ENCODE measurements at places on chromosomes 1 and 21.

DNA sequence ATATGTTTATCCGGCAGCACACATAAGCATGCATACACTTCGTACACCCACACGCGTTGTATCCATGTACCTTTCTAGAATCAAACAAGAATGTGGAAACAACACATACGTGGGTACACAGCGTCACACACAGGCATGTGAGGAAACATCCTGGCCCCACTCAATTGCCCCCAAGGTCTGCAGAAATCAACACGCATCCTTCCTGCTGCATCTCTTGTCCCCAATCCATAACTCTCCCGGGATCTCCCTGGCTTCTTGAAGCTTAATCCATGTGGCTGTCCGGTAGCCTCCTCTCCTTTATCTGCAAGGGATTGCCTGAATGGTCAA is 5.5 kb upstream of the TBX15 start:
- H3K36me3 ChIP-seq, result no peaks in the 10 kb centered on the region
- peaks cover 100% of the 10 kb centered on the region for H3K27me3 ChIP-seq

GRCh38 chr1:246280551-246280950 is 226.5 kb downstream of the SMYD3 start:
- DNase-seq, result no peak
- no peak overlapping the region for H3K27ac ChIP-seq
- H3K4me3 ChIP-seq, result no peak overlapping the region
- H3K4me1 ChIP-seq, result no peaks in the 10 kb centered on the region

DNA sequence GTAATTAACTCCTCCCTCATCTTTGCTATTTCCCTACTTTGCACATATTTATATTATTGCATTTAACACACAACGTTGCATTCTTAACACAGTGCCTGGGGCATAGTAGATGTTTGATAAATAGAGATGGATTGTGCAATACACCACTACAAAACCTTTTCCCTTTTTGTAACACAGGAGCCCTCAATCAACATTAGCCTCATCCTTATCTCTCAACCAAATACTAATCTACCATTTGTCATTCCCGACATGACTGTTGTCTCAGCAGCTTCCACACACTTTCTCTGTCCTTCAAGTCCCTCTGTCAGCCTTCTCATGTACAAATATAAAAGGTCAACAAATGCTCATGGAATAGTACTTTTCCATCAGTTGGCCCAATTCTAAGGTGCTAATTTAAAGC is 78.9 kb upstream of the KCNK2 start:
- no peaks in the 10 kb centered on the region for H3K36me3 ChIP-seq
- H3K4me3 ChIP-seq, result no peak overlapping the region
- no peak overlapping the region for H3K27ac ChIP-seq
- no peaks in the 10 kb centered on the region for H3K4me1 ChIP-seq
- no peaks in the 10 kb centered on the region for H3K27me3 ChIP-seq
- DNase-seq, result no peak

DNA sequence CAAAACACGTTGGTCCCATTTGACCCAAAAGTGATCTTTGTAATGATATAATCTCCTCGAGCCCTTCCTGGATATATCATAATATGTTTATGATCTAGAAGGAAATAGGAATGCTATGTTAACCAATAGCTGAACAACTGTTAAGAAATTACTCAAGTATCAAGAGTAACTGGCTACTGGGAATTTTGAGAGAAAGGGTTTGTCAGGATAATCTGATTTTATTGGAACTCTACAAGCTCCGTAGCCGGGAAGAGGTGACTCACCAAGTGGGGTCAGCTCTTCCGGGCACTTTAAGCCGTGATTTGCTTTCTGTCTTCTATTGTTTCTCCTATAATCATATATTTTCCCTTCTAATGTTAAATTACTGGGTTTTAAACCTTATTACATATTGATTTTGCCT is 250.5 kb upstream of the POGK start:
- no peak overlapping the region for H3K4me3 ChIP-seq
- DNase-seq, result no peak
- H3K4me1 ChIP-seq, result no peaks in the 10 kb centered on the region
- no peak overlapping the region for H3K27ac ChIP-seq
- no peaks in the 10 kb centered on the region for H3K36me3 ChIP-seq

- no peaks in the 10 kb centered on the region for H3K4me1 ChIP-seq
- no peaks in the 10 kb centered on the region for H3K27me3 ChIP-seq
- DNase-seq, result no peak
- H3K4me3 ChIP-seq, result no peak overlapping the region
- no peak overlapping the region for H3K27ac ChIP-seq
These were observed 65.5 kb downstream of the PRRX1 start for GRCh38 chr1:170729225-170730002.

DNA sequence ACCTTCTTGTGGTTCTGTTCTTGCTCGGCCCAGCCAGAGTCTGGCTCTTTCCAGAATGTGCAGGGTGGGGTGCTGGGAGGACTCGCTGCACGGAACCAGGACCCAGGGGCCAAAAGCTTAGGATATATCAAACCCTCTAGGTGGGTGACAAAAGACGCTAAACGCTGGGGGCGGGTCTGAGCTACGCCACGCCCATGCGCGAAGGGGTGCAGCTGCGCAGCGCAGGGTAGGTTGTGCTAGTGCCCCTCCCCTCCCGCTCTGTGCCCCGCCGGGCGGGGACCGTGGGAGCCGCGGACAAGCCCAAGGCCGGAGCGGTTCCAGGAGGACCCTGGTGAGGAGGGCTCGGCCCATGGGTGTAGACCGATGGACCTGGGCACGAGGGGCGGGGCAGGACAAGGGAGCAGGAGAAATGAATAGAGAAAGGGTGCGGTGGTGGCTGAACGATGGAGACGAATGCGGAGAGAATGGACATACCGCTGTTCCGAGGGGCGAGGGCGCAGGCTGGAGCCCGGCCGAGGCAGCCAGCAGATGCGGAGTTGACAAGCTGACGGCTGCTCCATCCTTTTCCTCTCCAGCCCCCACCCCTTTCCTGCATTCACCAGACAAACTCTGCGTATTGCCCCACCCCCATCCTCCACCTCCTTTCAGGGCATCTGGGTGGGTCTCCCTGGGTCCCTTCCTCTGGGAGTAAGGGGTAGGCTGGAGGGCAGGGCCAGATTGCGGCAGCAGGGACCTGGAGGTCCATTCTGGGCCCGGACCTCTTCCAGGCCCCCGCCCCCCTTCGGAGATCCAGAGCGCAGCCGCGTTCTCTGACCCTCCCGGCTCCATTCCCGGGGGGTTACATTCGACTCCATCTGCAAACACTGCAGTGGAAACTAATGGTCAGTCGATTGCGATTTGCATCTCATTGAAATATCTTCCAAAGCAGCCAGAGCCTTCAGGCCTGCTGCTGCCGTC is at the start of gene RUSC1:
Gene RUSC1 (plus strand): TSS at position 234 of the 957 bp plus-strand sequence. CDS start 880 bp downstream, outside the sequence.
- no peaks in the 10 kb centered on the region for H3K27me3 ChIP-seq
- H3K4me1 ChIP-seq, result peaks cover 19% of the 10 kb centered on the region
- H3K4me3 ChIP-seq, result peak within 1 kb of the TSS; percentile 82
- no peak within 1 kb of the TSS for H3K27ac ChIP-seq
- H3K36me3 ChIP-seq, result no peaks in the 10 kb centered on the region

GRCh38 chr1:168138134-168138533 is 1.4 kb upstream of the GPR161 start:
- no peak overlapping the region for H3K27ac ChIP-seq
- H3K4me3 ChIP-seq, result no peak overlapping the region
- no peaks in the 10 kb centered on the region for H3K36me3 ChIP-seq
- no peak for DNase-seq

DNA sequence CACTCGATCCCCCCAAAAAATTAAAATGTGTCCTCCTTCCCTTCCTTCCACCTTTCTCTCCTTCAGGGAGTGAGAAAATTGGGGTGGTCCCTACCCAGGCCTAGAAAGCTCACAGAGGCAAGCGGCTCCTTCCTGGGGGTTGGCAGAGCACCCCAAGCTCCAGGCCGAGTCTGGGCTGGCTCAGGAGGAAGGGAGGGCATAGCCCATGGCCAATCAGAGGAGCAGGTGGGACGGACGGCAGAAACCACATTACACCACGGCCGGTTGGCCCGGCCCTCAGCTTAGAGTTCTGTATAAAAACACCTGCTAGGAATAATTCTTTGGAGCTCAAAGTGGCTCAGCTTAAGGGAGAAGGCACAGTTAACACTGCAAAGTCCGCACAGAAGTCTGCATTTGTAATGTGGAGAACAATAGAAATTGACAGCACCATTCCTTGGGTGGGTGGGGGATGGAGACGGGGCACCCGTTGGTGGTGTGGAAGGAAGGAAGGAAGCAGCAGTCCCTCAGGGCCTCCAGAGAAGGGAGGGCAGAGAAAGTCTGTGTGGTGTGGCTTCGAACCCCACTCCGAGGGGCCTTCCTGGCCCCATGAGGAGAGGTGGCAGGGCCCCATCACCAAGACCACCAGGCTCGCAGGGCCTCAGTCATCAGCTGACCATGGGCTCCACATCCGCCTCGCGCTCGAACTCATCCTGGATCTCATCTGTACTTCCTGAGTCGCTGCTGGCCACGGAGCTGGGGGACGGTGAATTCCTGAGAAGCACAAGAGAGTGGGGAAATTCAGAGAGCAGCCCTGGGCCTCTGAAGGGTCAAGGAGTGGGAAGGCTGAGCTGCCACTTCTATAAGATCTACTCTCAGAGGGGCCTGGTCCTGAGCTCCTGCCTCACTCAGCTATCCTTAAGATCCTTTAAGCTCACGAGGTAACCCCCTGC is 5.8 kb upstream of the ALDH4A1 start:
- no peak overlapping the region for H3K4me3 ChIP-seq
- no peak overlapping the region for H3K27ac ChIP-seq
- H3K4me1 ChIP-seq, result peaks cover 9% of the 10 kb centered on the region
- DNase-seq, result peak; percentile 35
- H3K36me3 ChIP-seq, result no peaks in the 10 kb centered on the region

GRCh38 chr1:35762141-35762540 is 7.6 kb downstream of the CLSPN start:
- H3K27me3 ChIP-seq, result no peaks in the 10 kb centered on the region
- H3K4me3 ChIP-seq, result no peak overlapping the region
- H3K36me3 ChIP-seq, result peaks cover 46% of the 10 kb centered on the region
- H3K4me1 ChIP-seq, result no peaks in the 10 kb centered on the region
- H3K27ac ChIP-seq, result no peak overlapping the region
- no peak for DNase-seq

GRCh38 chr1:100988121-100988520 is 37.5 kb downstream of the DPH5 start:
- H3K27me3 ChIP-seq, result no peaks in the 10 kb centered on the region
- H3K4me3 ChIP-seq, result no peak overlapping the region
- no peaks in the 10 kb centered on the region for H3K36me3 ChIP-seq
- peak overlapping the region; percentile 33 for H3K27ac ChIP-seq
- no peaks in the 10 kb centered on the region for H3K4me1 ChIP-seq

GRCh38 chr1:85612704-85613361 is 32.3 kb downstream of the CCN1 start:
- no peaks in the 10 kb centered on the region for H3K4me1 ChIP-seq
- H3K4me3 ChIP-seq, result no peak overlapping the region
